Stimulated activated CD4-positive, alpha-beta T cell treated with anti-CD3 and anti-CD28 coated beads, Interleukin-4, amount 100 ng/mL, for 1 hour (primary cell): ENCODE measurements at places on chromosomes 5 and 9.

DNA sequence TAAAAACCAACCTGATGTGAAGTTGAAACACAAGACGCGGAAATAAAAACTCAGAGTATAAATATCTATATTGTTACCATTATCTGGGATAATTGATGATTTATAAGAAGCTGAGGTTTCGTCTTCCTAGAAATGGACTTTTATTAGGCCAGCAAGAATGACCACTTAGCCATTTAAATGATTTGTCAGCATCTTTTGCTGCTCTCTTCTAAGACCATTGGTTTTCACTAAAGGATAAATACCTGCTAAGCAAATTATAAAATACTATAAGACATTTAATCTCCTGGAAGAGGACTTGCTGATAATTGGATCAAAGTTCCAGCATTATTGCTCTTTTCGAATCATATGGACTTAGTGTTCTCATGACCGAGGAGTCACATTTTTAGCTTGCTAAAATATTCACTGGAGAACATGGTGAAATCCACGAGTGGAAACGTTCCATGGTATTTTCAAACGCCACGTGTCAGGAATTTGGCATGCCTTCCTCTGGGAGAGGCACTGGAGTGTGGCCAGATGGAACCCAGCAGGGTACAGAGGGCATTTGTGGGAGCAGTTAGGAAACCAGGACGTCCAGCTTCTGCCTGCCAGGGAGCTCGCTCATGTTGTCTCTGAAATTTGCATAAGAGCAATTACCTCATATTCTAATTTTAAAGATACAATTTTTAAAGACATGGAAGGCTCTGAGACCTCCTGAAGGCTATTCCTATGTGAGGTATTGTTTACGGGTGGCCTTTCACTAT, 43.1 kb downstream of the TNFAIP8 start:
- DNase-seq = no peak

- no peak for DNase-seq
Observed at GRCh38 chr9:35691334-35691650, 1.6 kb upstream of the TPM2 start.

GRCh38 chr9:109301012-109301411, 19.8 kb downstream of the EPB41L4B start:
- no peak for DNase-seq

GRCh38 chr5:158714049-158714643, 385.6 kb downstream of the EBF1 start:
- DNase-seq = no peak

DNA sequence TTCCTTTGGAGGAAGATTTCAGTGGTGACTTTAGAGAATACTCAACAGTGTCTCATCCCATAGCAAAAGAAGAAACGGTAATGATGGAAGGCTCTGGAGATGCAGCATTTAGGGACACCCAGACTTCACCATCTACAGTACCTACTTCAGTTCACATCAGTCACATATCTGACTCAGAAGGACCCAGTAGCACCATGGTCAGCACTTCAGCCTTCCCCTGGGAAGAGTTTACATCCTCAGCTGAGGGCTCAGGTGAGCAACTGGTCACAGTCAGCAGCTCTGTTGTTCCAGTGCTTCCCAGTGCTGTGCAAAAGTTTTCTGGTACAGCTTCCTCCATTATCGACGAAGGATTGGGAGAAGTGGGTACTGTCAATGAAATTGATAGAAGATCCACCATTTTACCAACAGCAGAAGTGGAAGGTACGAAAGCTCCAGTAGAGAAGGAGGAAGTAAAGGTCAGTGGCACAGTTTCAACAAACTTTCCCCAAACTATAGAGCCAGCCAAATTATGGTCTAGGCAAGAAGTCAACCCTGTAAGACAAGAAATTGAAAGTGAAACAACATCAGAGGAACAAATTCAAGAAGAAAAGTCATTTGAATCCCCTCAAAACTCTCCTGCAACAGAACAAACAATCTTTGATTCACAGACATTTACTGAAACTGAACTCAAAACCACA, 67.4 kb downstream of the VCAN start:
- no peak for DNase-seq

- DNase-seq = no peak
Observed at GRCh38 chr5:172971482-172971881, 12.1 kb upstream of the ATP6V0E1 start.

DNA sequence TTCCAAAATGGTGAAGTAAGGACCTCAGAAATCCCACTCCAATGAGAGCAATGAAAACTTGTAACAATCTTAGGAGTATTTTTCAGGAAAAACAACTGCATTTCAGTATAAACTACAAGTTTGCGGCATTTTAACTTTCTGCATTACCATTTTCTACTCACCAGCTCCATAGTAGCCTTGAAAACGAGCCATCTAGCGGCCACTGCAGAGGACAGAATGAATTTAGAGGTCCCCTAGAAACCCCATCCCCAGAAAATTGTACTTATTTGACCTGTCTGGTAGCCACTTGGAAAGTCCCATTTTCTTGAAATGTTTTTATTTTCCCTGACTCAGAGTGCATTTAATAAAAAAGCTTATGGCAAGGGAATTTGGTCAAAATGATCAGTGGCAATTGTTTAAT, 205.4 kb upstream of the ITGA1 start:
- DNase-seq = no peak

- DNase-seq = no peak
Observed at GRCh38 chr5:174338185-174339010, 292.9 kb downstream of the NSG2 start.

- DNase-seq = no peak
Observed at GRCh38 chr5:171646102-171647042, 139.2 kb upstream of the SMIM23 start.

GRCh38 chr9:108850293-108850897, 5.4 kb downstream of the ACTL7B start:
- DNase-seq = no peak

GRCh38 chr5:56813302-56813701, 2.0 kb upstream of the MAP3K1 start:
- DNase-seq = no peak

DNA sequence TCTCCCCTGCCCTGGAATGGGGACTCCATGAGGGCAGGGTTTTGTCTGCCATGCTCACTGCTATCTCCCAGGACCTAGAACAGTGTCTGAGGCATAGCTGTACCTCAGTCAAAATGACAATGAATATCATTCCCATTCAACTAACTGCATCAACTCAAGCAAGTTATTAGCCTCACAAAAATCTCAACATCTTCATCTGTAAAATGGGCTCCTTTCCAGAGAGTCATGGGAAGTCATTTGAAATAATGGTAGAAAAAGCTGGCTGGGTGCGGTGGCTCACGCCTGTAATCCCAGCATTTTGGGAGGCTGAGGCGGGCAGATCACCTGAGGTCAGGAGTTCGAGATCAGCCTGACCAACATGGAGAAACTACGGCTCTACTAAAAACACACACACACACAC, 9.4 kb downstream of the SH2D3C start:
- no peak for DNase-seq

DNA sequence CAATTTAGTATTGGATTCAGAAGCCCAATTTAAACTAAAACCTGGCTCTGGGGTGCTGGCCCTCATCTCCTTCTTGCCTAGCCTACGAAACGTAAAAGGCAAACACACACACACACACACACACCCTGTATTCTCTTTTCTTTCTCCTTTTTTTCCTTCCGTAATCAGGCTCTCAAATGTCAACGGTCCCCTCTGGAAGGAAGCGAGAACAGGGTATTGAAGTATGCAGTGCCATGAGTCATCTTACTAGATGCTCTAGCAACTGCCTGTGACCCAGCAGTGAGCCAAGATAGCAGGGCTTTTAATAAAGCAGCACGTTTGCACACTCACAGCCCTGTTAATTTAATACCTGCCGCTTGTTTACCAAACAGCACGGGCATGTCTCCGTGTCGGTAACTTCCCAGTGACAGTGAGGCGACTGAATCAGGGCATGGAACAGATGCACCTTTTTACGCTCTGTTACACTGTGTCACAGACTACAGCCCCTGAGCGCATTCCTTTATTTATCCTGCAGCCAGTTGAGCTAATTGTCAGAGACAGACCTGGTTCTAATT, 243.8 kb downstream of the BNC2 start:
- no peak for DNase-seq

DNA sequence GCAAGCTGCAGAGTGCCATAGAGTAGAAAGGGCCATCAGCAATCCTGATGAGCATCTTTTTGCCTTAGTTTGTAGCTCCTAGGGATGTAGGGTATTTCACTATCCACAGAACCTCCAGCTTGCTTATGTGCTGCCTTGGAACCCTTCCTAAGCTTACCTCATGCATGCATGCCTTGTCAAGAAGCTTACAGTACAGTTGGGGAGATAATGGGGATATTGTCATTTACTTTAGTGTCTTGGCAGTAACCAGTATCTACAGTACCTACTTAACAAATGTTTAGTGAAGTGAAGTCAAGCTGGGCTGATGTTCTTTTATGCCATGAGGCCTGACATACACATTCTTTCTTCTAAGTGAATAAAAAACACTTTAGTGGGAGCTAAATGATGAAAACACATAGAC, 164.6 kb upstream of the PPP1R2B start:
- no peak for DNase-seq

DNA sequence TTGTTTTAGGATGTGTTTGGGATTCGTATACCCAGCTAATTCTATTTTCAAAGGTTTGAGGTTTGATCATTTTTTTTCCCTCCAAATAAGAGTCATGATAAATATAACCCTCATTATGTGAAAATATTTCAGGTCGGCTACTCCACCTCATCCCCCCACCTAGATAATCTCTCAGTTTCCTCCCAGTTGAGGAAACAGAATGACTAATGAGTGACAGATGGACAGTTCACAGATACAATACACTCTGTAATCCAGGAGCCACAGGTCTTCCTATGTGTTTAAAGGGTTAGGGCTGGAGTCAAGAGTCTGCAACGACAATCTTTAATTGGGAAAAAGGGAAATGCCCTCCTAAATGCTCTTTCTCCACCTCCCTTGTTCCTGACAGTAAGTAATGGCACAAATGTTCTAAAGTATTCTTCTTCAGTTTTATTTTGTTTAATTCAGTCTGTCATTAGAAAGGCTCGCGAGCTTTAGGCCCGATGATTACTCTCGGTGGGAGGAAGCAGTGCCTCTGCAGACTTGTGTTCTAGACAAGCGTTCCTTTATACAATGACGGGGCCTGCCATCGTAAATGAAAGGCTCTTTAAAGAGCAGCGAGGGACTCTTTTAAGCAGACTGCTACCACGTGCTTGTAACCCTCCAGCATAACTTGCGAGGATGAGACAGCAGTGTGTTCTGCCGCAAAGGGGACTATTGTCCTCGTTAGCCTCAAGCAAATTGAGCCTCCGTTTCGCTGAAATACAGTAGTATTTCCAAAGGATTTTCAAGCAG, 69.0 kb downstream of the MEF2C start:
- no peak for DNase-seq

DNA sequence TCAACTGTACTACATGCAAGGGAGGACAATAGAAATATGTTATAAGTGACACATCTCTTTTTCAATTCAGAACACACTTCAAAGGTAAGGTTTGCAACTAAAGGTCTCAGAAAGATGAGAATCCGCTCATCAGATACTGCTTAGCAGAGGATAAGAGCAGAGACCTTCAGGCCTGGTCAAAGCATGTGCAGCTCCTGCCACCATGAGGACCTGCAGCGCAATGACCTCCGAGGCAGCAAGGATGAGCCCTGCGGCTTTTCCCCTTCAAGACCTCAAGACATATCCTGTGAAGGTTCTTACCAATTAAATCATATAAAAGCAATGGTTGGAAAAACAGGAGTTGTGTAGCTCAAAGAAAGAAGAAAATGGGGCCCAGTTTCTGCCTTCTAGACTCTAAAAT, 135.8 kb downstream of the TRIM36 start:
- no peak for DNase-seq

- DNase-seq = no peak
Observed at GRCh38 chr9:136545692-136545964, 220 bp downstream of the NOTCH1 start.

DNA sequence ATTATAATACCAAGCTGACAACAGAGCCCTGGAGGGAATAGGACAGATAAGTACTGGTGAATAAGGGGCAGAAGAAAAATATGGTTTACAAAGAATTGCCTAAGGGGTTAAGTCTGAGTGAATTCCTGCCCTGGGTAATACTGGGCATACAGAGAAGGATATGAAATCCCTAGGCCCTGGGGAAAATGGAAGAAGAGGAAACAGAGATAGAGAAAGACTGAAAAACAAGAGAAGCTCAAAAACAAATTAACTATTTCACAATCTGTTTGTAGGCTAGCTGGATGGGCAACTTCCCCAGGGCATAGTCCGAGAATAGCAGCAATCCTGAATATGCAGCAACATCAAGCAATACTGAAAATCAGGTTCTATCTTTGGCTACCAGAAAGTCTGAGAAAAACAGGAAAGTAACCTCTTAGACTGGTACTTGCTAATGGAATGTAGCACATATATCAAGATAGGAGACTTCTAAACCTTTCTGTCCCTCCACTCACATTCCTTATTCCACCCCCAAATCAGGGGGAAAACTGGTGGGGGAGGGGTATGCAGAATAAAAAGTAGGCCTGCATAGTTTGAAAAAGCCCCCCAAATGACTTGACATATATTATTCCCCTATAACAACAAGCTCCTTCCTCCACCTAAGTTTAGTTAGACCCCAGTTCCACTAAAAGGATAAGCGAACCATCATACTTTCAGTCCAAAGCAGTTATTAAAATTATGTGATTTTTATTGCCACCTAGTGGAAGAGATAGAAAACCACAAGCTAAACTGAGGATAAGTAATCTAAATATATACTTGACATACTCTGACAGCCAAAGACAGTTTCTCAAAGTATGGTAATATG, 20.6 kb downstream of the SLC38A9 start:
- no peak for DNase-seq

DNA sequence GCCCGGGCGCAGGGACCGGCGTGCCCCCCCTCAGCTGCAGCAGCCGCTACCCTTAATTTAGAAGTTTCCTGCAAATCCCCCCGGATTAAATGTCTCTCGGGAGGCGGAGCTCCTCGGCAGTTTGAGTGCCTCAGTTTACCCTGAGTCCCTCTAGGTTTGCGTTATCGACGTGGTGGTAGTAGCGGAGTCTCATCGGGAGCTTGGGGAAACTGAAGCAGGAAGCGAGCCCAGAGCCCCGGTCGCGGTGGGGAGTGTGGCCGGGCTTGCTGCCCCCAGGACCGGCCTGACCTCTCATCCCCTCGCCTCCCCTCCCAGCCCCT, 529 bp upstream of the TPM2 start:
- no peak for DNase-seq

GRCh38 chr5:20554001-20554400, 566.0 kb upstream of the CDH18 start:
- no peak for DNase-seq

DNA sequence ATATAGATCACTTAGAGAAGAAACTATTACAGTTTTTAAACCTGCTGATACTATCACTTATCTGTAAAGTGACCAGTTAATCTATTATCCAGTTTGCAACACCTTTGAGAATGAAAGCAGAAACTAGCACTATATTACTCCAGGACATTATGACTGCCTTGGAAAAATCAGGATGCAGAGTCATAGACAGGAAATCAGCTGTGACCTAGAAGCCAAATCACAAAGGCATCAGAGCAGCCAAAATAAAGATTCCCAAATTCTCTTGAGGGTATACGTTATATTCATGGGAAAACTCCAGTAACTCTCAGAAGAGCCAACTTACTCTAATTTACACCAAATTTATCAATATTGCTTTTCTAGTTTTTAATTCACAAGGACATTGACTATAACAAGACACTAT, 49.9 kb downstream of the CDO1 start:
- no peak for DNase-seq
